Fibroblast of the conjunctiva (primary cell): ENCODE measurements at places on chromosomes 2 and 18.

DNA sequence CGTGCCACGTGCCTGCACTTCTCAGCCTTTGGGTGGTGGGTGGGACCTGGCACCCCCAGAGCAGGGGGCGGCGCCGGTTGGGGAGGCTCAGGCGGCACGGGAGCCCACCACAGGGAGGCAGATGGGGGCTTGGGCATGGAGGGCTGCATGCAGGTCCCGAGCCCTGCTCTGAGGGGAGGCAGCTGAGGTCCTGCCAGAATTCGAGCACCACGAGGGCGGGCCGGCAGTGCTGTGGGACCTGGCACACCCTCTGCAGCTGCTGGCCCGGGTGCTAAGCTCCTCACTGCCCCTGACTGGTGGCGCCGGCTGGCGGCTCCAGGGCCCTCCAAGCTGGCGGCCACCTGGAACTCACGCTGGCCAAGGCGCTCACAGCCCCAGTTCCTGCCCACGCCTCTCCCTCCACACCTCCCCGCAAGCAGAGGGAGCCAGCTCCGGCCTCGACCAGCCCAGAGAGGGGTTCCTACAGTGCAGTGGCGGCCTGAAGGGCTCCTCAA, 1176.8 kb upstream of the GYPC start:
- no peak for DNase-seq

DNA sequence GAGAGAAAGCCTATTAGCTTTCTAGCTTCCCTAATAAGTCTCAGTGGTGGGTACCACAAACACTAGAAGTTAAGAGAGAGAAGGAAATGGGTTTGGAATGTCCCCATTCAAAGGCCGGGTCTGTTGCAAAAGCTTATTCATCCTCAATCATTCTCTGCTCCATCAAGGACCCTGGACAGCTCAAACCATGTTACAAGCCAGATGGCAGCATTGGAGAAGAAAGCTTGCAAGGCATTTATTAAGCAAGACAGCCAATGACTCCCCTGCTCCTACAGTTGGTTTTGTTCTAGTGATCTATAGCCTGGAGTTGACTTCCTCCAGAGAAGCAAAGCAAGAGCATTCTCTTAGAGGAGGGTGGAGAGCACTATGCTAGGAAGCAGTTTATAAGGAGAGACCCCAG, 86.9 kb upstream of the LMAN1 start:
- peak; percentile 9 for DNase-seq

- DNase-seq: no peak
Observed at GRCh38 chr2:45649858-45650811, 1.3 kb upstream of the PRKCE start.

GRCh38 chr2:191347881-191348280, 102.7 kb downstream of the MYO1B start:
- DNase-seq: no peak

GRCh38 chr2:21102356-21102755, 21.4 kb upstream of the TDRD15 start:
- DNase-seq: no peak
